ENCODE measurements at places on chromosomes 4 and X.

DNA sequence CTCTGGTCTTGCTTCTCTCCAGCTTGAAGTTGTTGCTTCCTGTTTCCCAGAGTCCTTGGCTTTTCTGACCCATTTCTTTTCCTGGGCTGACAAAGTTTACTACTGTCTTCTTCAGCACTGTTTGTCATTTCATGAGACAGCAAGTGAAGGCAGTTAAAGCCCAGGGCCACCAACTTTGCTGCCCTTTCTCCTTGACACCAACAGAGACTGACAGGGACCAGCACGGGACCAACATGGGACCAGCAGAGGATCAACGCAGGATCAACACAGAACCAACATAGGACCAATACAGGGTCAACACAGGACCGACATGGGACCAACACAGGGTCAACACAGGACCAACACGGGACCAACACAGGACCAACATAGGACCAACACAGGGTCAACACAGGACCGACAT lies 34.9 kb downstream of the RNF212 start:
- DNase-seq, result no peak

GRCh38 chr4:96598465-96598864 lies 758.6 kb downstream of the PDHA2 start:
- DNase-seq, result no peak

DNA sequence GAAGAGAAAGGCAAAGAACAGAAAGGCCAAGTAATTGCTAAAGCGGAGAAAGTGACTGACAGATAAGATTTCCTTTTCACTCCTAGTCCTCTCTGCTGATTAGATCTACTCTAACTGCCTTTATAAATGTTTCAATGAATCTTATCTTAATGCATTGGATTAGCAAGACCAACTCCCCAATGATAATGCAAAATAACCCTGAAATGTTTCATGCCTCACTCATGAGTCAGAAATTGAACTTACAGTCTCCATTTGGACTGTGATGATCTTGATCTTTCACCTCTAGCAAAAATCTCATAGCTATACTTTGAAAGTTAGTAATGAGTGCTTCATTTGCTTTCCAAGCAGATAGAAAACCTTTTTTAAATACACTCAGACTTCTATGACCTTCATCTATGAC lies 26.5 kb downstream of the SLC10A7 start:
- DNase-seq, result no peak

GRCh38 chr4:71237641-71238040 lies 101.2 kb upstream of the SLC4A4 start:
- no peak for DNase-seq

DNA sequence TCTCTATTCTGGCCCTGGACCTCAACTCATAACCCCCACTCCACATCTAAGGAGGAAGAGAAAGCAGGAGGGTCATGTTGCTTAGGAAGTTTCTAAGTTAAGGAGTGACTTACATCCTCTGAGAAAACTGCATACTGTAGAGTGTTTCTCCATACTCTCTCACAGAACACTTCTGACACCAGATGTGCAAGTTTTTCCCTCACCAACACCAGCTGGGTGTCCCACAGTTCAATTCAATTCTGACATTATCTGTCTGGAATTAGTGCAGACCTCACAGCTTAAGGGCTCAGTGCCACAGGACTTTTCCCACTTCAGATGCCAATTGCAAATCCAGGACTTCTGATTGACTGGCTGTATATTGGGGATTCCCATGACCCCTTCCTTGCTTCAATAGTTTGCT lies 89.0 kb upstream of the SFRP2 start:
- DNase-seq, result no peak

- no peak for DNase-seq
These were observed 821.7 kb upstream of the FTHL17 start for GRCh38 chrX:31893525-31893924.
